8988T (cell line): ENCODE measurements at places on chromosomes 1 and 21.

GRCh38 chr1:193418745-193419058, 232.3 kb upstream of the B3GALT2 start:
- DNase-seq = no peak

- no peak for DNase-seq
These were observed at the start of the genes ADORA3 and TMIGD3 for GRCh38 chr1:111503585-111504060. TSS of gene ADORA3 (minus strand) at chr1:111503633. CDS start at chr1:111503354, 279 bp downstream. TSS of gene TMIGD3 (minus strand) at chr1:111503633. CDS start at chr1:111503354, 279 bp downstream.

DNA sequence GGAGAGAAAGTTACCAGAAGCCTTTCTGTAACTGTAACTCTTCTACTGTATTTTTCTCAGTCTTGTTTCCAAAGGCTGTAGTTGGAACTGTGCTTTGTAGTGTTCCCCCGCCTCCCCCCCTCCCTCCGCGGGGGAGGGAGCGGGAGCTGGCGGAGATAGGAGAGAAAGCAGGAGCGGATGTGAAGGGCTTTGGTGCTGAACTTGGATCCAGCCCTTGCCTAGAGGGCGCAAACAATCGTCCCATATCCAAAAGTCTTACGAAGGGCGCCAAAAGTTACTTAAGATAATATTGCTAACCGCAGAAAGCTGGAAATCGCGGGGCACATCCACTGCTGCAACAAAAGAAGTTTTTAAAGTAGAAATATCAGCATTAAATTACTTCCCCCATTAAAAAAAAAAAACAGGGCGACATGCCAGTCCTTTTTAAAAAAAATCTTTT, 2.4 kb upstream of the NFIA start:
- DNase-seq = no peak

DNA sequence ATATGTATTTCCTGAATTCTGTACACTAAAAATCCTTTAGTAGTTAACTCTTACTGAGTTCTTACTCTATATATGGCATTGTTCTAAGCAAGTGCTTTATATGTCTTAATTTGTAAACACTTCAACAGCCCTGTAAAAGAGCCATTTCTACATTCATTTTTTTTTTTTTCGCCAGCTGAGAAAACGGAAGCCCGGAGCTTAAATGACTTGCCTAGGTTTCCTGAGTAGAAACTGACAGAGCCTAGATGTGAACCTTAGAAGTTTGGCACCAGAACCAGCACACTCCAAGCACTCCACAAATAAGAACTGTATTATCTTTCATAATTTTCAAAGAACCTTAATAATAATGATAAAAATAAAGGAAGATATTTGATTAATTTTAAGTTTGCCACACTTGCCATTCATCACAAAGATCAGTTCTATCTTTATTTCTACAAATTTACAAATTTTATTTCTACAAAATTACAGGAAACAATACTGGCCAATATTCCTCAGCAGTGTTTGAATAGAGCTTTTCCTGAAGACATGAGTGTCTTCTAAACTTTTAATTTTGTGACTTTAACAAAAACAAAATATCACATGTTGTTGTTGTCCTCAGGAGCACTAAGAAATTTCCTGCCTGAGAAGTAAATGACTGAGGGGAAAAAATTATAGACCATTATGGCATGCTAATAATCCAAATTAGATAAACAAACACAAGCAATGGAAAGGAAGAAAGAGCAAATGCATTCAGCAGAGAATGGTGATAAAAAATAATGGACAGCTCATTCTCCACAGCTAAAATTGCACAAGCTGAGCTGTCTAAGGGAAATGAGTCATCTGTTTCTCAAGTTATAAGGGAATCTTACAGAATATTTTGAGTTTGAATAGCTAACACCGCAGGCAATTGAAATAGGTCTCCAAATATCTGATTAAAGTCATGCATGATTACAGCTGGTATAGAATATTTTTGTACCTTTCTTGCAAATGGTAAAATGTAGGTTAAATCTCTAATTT, 71.2 kb downstream of the DPYD start:
- DNase-seq = peak; percentile 20

- no peak for DNase-seq
These were observed 128.3 kb downstream of the EDEM3 start for GRCh38 chr1:184626076-184627006.

DNA sequence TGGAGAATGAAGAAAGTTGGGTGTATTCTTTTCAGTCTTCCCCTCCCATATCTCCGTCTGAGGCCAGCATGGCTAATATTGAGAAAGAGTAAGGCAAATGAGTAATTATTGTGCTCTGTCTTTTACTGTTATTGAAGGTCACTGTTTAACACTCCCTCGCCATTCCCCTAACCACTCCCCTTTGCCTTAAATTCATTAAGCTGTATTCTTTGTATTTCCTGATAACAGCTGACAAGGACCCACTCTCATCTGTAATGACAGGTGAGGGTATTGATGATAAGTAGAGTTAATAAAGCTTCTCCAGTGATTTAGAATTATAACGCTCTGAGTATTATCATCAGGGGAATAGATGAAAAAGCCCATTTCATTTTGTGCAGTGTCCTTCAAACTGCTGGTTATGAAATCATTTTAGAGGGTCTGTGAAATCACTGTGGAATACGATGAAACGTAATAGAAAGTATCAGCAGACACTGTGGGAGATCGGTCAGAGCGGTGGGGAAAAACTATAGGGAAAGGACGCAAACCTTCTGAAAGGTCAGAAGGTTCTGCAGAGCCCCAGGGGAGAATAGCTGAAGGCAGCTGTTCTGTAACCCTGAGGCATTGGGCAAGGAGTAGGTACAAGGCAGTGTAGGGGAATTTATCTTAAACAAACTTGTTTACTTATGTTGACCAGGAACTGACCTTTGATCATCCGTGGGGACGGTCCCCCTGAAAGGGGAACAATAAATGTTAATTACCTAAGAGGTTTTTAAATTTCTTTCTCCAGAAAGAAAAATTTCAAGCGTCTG, 46.3 kb upstream of the CACYBP start:
- no peak for DNase-seq

DNA sequence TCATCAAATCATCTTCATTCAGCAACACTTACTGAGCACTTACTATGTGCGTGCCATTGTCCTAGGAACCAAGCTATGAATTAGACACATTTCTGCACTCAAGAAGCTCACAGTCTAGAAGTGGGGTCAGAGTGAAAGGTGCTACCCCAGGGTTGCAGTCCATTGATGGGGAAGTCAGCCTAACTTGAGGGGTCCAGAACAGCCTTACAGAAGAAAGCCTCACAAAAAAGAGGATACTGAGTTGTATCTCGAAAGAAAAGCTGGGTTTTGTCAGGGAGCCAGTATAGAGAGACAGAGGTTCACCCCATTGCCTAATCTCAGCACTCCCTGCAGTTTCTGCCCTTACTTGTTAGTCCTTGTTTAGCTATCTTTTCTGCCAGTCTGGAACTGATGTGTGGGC, 153.1 kb upstream of the JUN start:
- no peak for DNase-seq

GRCh38 chr1:11918799-11919519, 7.3 kb downstream of the KIAA2013 start:
- DNase-seq = no peak

DNA sequence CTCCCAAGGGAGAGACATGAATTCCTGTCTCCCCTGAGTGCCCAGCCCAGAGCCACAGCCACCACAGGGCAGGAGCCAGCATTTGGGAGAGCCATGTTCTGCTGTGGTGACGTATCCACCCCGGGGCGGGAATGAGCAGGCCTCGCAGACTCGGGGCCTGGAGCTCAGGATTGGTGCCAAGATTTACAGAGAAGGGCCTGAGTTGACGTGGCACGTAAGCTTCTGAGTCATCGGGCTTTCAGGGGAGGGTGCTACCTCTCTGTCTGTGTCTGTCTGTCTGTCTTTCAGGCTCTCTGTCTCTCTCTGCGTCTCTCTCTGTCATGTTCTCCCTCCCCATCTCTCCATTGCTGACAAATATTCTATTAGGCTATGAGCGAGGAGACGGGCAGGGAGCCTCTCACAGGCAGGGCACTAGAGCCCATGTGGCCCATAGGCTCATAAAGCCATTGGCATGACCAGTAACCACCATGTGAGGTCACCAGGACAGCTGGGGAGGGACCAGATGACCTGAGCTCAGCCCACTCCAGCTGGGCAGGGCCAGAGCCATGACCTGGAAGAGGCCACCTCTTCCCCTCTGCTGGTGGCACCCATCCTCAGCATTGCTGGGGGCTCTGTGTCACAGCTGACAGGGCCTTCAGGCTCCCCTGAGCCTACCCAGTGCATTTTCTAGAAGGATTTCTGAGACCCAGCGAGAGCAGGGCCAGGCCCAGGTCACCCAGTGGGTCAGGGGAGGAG, 300.0 kb upstream of the VAMP3 start:
- peak; percentile 74 for DNase-seq

- no peak for DNase-seq
These were observed 81.4 kb downstream of the SMYD2 start for GRCh38 chr1:214362188-214362882.

GRCh38 chr1:238281418-238281817, 390.7 kb upstream of the ZP4 start:
- no peak for DNase-seq

DNA sequence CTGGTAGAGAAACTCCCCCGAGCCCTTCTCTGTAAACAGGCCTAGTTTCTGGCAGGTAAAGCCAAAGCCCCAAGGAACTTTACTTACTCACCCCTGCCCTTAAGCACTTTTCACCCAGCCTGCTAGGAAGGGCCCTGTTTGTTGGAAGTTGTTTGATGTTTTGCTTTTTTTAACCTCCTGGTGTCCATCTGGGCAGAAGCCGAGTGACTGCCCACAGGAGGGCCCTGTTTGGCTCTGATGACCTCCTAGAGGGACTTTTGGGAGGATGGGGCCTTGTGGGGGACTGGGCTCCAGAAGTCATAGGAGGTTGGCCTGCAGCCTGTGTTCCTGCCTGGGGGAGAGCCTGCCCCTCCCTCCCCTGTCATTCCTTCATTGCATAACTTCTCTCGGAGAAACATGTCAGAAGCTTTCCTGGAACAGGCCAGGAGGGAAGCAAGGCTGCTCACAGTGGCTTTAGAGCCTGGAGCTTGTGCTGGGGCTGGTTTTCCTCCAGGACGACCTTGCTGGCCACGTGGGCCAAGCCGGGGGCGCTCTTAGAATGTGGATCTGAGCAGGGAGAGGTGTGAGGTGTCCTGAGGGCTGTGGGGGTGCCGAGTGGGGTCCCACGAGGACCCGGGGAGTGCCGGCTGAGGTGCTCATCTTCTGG, 33.9 kb downstream of the COQ8A start:
- DNase-seq = no peak
